ENCODE measurements at places on chromosomes 2 and 18.
A peak's percentile ranks its signal among the peaks of the same experiment; 100 is the strongest.

DNA sequence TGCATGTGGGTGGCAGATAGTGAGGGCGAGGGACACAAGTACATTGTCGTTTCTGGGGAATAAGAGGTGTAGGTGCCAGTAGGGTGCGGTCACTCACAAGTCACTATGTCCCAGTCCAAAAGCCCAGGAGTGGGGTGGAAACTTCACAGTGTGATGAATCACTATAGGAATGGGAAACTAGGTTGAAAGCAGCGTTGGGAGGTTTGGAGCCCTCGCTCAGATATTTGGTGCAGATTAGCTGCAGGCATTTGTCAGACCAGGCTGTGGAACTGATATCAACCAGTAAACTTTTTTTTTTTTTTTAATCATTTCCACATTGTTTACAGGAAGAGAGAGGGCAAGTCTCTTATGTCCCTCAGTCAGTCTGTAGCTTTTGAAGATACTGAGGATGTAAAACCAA, 121.8 kb downstream of the CERS6 start:
- no peak for DNase-seq

DNA sequence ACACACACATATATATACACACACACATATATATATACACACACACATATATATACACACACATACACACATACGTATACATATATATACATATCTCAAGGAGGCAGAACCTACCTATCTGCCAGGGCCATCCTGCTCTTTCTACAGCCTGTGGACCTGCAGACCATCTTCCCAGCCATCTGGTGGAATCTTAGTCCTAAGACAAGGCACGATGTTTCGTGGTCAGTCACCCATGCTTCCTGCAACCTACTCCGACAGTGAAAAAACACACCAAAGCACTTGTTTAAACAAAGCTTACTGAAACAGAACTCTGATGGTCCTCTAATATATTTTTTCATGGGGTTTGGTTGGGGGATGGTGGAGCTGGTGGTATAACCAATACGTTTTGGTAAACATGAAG, 164.2 kb upstream of the ZNF521 start:
- DNase-seq, result no peak

DNA sequence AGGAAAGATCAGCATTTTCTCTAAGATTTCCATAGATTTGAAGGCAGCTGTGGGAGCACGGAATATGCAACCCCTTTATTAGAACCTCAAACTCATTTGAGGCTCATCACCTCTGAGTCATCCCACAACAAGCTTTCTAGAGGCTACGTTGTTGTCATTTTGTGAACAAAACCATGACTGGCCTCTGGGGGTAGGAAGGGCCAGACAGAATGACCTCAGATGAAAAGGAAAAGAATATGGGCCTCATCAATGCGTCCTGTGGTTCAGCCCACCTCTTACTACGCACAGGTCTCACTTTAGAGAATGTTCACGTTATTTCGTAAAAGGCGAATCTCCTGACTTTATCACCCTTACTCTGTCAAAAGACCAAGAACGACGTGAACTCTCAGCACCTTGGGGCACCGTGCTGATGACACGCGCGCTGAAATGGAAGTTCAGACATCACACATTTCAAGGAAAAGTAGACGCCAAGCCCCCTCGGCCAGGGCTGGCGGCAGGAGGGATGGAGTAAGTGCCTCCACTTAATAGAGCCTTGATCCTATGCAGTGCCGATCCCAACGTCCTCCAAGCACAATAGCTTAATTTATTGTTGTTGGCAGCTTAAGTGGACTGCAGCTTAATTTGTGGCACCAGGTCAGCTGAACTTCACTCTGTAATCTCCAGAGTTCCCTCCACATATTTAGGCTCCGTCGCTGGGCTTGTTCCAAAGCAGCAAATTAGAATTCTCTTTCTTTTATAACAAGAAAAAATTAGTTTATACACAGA, 208.3 kb downstream of the EIPR1 start:
- DNase-seq, result no peak

- DNase-seq, result no peak
These were observed 205.2 kb upstream of the CHAC2 start for GRCh38 chr2:53562407-53562806.

- no peak for DNase-seq
These were observed 137.1 kb downstream of the VAPA start for GRCh38 chr18:10050956-10051355.

DNA sequence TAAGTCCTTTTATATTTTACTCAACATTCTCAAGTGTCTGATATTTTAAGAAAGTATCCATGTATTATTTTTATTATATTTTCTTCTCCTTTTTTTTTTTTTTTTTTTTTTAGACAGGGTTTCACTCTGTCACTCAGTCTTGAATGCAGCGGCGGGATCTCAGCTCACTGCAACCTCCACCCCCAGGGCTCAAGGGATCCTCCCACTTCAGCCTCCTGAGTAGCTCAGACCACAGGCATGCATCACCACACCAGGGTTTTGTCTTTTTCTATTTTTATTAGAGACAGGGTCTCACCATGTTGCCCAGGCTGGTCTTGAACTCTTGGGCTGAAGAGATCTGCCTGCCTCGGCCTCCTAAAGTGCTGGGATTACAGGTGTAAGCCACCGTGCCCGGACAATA, 212.1 kb downstream of the TCF4 start:
- DNase-seq, result no peak

DNA sequence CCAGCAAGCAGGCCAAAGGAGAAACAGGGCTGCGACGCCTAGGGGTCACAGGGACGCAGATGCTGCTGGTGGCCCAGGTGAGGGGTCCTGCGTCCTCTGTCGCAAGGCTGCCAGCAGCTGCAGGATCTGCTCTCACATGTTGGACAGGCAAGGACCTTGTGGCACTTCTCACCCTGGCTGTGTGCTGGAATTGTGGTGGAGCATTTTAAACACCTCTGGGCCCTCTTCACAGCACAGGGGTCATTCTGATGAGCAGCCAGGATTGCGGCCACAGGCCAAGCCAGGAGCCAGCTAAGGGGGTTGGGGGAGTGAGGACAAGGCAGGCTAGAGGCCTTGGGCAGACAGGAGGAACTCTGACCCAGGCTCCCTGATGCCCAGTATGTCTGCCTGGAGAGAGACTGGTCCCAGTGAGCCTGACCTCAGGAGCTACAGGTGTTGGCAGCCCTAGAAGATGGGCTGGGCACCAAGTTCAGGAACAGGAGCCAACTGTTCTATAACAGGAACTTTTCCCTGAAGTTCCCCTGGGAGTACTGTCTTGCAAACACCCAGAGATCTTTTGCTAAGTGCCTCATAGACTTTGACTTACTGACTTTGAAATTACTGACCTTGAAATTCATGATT, 40.2 kb downstream of the EFR3B start:
- no peak for DNase-seq

- no peak for DNase-seq
These were observed 454.6 kb upstream of the TRIB2 start for GRCh38 chr2:12261986-12262680.

GRCh38 chr2:216572582-216573578, 60.3 kb upstream of the IGFBP2 start:
- DNase-seq, result peak; percentile 95

DNA sequence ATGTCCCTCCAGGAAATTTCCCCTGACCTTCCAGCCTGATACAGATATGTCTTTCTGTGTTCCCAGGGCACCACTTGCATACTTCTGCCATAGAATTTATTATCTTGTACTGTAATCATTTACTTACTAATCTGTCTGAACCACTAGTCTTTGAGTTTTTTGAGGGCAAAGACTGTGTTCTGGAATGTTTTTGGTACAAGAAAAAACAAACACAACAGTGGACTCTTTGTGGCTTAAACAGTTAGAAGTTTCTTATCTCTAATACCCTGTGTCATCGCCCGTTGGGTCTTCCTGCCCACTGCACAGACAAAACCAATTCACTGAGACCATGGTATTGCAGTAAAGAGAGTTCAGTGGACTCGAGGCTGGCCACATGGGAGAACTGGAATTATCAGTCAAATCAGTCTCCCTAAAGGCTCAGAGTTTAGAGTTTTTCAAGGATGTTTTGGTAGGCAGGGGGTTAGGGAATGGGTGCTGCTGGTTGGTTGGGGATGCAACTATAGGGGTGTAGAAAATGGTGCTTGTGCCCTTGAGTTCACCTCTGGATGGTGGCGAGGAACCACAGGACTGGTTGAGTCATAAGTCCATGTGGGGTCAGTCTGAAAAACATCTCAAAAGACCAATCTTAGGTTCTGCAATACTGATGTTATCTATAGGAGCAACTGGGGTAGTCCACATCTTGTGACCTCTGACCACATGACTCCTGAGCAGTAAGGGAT, 20.3 kb downstream of the RALB start:
- DNase-seq, result no peak

DNA sequence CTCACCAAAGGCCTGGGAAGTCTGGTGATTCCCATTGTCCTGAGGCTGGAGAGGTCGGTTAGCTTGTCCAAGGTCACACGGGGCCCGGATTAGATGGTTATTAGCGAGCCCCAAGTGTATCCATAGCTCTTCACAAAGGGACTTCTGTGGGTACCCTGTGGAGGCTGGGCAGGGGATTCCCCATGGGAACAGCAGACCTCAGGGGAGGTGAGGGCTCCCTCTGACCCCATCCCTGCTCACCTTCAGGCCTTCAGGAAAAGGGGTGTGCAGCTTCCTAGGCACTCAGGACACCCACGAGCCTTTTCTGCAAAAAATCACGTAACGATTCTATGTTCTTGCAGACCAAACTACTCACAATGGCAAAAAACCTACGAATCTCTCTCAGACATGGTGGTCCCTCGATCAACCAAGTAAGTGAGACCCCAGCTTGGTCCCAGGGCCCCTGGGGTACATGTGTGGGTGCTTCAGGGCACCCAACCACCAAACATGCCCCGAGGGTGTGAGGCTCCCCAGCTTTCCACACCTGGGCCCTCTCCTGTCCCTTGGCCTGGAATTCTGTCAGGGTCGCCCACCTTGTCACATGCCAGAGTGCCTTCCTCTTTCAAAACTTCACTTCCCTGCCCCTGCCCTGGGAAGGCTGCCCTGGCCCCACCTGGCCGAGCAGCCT, 40.3 kb downstream of the PDIA6 start:
- no peak for DNase-seq

GRCh38 chr18:36729197-36729596, 99.6 kb downstream of the TPGS2 start:
- no peak for DNase-seq

DNA sequence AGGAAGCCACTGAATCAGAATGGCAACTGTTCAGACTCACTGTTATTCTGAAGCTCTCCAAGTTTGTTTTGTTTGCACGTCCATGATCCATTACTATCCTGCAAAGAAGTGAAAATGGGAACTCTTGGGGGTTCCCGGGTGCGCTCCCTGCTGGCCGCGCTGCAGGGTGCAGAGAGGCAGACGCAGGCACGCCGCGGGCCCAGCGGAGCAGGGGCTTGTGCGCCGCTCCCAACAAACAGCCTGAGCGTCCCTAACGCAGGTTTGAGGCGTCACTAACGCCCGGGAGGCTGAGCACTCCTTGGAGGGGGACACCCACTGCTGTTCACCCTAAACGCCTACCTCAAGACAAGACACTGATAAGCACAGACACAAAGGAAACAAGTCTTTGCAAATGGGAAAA, 14.3 kb upstream of the PIEZO2 start:
- DNase-seq, result no peak

- DNase-seq, result no peak
These were observed 9.6 kb downstream of the PREPL start for GRCh38 chr2:44351676-44352075.

DNA sequence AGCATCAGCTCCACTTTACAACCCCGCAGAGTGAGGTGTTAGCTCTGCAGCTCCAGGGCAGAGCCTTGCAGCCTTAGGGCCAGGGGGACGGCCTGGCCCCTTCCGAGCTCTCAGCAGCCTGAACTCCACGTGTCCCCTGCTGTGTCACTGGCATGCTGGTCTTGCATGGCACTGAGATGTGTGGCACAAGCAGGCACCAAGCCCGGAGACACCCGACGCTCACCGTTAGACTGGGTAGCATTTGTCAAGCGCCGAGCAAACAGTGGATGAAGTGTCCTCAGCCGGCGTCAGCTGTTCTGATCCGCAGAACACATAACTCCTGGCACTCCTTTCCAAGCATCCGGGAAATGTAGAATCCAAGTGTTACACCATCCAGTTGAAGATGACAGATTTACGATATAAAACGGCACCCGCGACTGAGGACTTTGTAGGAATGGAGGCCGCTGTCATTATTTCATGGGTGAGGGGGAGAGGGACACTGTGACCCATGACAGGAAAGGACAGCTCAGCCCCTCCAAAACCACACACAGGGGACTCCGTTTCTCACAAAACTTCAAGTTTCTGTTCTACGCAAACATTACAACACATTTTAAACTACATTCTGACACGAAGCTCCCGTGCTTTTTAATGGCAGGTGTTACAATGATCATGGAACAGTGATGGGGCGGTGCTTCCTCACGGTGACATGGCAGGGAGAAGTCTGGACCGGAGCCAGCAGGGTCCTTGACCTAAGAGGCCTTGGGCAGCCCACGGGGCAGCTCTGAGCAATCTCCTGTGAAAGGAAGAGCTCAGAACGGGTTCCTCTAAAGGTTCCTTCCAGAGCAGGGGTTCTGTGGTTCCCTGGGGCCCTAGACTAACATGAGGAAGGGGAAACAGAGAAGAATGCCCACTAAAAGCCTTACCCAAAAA, 89.4 kb downstream of the HDAC4 start:
- DNase-seq, result peak; percentile 41

DNA sequence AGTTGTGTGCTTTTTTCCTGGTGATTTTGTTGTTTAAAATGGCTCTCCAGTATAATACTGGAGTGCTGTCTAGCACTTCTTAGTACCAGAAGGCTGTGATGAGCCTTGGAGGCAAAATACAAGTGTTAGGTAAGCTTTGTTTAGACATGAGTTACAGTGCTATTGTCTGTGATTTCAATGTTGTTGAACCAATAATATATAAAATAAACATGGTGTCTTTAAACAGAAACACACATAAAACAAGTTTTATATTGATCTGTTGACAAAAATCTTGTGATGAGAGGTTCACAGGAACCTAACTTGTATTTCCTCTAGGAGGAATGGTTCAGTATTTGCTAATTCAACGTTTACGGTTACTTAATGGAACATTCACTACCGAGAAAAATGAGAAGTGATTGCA, 5.0 kb upstream of the FAM171B start:
- no peak for DNase-seq

DNA sequence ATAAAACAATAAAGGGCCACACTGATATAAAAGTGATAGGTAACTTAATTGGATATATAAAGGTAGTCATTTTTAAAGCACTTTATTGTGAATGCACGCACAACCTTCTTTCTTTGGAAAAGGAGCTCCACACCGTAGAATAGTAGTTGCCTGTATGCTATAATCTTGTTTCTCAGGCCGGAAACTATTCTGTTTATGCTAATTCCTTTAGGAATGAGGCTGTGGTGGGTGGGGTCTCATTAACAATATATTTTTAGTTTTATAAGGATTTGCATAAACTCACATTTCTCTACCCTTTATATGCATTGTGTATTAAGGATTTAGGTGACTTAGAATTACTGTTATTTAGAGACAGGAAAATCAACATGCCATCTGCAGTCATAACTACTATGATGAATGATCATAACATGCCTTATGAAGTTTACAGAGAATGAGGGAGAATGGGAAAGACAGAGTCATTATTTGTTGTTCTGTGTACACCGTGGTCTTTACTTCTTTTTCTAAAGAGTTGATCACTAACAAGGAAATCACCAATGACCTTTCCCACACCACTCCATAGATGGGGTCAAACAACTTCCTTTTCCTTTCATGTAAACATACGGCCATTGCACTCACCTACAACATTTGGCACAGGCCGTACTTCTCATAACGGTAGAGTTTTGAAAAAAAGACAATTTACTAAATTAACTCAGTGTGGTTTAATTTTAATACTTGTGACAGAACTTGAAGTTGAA, 84.5 kb downstream of the PIEZO2 start:
- DNase-seq, result no peak

All from coronary artery (tissue), 2 donors.